ENCODE measurements at places on chromosomes 11 and 22.

DNA sequence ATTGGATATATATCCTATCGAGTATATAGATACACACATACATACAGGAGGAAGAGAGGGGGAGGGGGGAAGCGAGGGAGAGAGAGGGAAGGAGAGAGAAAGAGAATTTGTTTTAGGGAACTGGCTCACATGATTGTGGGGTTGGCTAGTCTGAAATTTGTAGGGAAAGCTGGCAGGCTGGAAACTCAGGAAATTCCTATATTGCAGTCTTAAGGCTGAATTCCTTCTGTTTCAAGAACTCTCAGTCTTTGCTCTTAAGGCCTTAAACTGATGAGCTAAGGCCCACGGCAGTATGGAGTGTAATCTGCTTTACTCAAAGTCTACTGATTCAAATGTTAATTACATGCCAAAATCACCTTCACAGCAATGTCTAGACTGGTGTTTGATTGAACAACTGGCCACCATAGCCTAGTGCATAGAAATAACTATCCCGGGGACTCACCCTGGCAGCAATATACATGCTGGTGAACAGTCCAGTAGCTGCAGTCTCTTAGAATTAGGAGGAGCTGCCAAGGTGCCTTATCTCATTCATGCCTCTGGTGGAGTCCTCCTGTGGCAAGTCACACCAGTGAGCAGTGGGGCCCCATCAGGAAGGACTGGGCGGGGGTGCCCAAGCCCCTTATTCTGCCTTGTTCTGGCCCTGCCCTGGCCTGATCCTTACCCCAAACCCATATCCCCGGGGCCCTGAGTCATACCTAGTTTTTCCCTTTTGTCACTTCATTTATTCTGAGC, 59.7 kb upstream of the AMPD3 start:
- peak overlapping the region; percentile 81 for H3K27ac ChIP-seq
- no peak overlapping the region for H3K4me3 ChIP-seq
- no peak for DNase-seq
- H3K4me1 ChIP-seq = peaks cover 46% of the 10 kb centered on the region

- H3K27ac ChIP-seq = no peak overlapping the region
- H3K4me3 ChIP-seq = no peak overlapping the region
- H3K36me3 ChIP-seq = no peaks in the 10 kb centered on the region
Measured at GRCh38 chr11:31702966-31703365, 108.2 kb downstream of the PAX6 start.

DNA sequence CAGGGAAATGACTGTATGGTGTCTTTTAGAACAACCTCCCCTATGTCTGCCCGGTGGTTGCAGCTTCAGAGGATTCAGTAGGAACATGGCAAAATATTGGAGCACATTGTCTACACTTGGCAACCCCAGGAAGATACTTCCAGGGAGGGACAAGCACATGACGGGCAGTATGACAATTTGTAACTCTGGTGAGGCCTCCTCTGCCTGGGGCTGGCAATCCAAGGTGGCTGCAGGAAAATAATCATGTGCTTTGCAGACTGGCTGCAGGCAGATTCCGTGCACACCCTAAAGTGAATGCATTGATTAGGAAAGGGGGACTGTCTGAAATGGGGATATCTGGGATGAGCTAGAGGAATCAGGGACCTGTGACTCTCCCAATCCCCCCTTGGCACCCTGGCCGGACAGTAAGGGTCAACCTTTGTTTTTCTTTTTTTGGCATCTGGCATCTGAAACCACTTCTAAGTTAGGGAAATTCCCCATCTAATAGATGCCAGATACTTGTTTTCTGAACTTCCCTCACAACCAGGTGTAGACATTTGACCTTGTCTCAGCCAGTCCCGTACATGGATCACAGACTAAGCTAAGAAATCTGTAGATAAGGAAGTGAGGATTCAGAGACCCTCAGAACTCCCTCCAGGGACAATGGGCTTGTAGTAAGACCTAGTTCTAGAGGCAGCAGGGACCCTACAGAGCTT, 10.5 kb upstream of the PHOX2A start:
- no peaks in the 10 kb centered on the region for H3K4me1 ChIP-seq
- peaks cover 53% of the 10 kb centered on the region for H3K27me3 ChIP-seq
- no peak overlapping the region for H3K4me3 ChIP-seq
- no peak overlapping the region for H3K27ac ChIP-seq
- H3K36me3 ChIP-seq = no peaks in the 10 kb centered on the region

DNA sequence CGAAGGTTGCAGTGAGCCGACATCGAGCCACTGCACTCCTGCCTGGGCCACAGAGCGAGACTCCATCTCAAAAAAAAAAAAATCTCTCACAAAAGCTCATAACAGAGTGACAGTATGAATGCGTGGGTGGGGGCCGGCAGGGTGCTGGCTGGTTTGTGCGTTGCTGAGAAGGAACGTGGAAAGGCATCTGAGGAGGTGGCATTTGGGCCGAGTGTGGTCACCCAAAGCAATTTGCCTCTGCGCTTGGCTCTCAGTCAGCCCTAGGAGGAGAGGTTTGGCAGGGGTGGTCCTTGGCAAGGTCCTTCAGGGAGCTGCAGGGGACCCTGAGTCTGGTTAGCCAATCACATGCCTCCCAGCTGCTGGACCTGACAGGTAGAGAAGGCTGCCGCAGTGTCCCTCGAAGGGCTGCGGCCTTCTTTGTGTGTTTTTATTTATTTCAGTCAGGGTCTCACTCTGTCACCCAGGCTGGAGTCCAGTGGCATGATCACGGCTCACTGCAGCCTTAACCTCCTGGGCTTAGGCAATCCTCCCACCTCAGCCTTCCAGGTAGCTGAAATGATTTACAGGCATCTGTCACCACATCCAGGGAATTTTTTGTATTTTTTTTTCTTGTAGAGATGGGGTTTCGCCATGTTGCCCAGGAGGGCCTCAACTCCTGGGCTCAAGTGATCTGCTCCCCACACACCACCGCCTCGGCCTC, 23.5 kb upstream of the OSBPL5 start:
- peak; percentile 88 for DNase-seq
- peaks cover 6% of the 10 kb centered on the region for H3K27me3 ChIP-seq
- H3K27ac ChIP-seq = no peak overlapping the region

GRCh38 chr22:44758344-44758973, 6.1 kb downstream of the ARHGAP8 start:
- H3K4me3 ChIP-seq = no peak overlapping the region
- no peak overlapping the region for H3K27ac ChIP-seq
- H3K27me3 ChIP-seq = peaks cover 21% of the 10 kb centered on the region
- peak; percentile 88 for DNase-seq
- no peaks in the 10 kb centered on the region for H3K36me3 ChIP-seq
